GOT3 (cell line): ENCODE measurements at places on chromosomes 11 and 22.

DNA sequence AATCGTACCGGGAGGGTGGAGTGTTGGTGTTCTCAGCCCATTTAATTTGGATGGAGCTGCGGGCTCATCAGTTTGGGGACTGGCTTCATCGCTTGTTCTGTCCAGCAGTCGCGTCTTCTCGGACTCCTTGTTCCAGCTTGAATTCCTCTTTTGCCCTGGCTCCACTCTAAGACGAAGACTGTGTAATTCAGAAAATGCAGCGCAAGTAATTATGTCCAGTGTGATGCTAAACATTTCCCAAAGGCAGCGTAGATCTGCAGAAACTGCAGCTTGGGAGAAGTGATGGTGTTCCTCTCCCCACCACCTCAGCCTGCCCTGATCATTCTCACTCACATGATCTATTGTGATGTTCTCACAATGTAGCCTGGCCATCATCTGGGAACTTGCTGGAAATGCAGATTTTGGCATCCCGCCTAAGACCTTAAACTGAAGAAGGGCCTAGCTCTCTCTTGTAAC is 666 bp downstream of the SLC25A18 start:
- DNase-seq, result no peak

DNA sequence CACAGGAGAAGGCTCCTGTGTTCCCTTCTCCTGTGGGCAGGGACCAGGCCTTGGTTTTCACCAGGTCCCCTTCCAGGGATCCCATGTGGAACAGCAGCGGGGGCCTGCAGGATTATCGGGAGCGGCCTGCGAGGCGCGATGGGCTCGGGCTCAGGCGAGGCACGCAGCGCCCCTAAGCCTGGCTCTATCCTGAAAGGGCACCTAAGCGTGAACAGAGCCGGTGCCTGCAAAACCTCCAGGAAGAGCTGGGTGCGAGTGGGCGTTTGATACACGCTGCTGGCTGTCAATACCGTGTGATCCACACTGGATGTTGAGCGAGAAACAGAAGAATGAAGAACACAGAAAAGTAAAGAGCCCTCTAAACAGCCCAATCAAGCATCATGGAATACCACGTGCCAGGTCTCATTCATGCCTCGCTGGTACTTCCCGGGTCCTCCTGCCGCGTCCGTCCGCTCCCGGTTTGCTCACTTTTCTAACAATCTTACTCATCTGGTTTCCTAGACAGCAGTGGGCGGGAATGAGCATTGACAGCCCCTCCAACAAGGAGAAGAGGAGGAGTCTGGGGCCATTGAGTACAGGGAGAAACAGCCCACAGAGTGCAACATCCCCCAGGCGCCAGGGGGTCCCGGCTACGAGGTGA is 12.5 kb downstream of the OSBPL5 start:
- no peak for DNase-seq

DNA sequence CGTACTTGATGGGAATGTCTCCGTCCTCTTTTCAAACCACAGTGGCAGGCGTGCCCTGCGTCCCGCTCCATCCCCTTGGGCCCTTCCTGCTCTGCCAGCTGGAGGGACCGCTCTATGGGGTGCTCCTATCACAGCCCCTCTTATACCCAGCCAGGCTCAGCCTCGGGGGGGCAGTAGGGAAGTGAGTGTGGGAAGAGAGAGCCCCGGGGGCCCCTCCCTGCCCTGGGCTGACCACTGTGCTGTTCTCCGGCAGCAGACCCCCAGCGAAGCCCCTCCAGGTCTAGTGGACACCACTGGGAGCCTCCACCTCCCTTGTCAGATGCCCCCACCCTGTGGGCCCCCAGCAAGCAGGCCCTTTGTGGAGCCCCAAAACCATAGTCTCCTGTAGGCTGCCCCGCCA is 572.5 kb downstream of the BRD1 start:
- DNase-seq, result no peak

DNA sequence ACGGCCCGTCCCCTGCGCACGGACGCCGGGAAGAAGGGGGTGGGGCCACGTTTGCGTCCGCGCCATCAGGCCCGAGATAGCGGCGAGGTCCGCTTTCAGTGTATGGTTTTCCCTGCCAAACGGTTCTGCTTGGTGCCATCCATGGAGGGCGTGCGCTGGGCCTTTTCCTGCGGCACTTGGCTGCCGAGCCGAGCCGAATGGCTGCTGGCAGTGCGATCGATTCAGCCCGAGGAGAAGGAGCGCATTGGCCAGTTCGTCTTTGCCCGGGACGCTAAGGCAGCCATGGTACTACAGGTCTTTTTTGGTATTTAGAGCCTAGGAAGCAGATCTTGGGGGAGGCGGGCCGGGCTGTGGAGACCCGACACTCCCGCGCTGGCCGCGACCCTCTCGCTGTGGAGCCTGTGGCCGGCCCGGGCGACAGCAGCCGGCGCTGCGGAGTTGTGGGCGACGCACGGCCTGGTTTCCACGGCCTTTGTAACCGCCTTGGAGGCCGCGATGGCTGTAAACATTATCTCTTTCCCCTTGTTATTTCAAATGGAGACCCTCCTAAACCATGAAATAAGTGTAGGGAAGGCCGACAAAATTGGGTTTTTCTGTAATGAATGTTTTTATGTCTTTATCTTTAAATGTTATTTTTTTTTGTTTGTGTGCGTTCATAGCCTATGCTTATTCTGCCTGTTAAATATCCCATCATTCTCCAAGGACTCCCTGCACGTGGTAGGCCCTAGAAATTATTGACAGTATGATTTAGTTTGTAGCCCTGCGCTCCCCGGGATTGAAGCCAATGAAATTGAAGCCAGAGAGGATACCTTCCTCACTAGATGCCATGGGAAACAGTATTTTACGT is at the start of gene AASDHPPT:
Gene AASDHPPT (plus strand): TSS at position 54 of the 847 bp plus-strand sequence. CDS start 49 bp downstream, at position 103.
- no peak for DNase-seq

DNA sequence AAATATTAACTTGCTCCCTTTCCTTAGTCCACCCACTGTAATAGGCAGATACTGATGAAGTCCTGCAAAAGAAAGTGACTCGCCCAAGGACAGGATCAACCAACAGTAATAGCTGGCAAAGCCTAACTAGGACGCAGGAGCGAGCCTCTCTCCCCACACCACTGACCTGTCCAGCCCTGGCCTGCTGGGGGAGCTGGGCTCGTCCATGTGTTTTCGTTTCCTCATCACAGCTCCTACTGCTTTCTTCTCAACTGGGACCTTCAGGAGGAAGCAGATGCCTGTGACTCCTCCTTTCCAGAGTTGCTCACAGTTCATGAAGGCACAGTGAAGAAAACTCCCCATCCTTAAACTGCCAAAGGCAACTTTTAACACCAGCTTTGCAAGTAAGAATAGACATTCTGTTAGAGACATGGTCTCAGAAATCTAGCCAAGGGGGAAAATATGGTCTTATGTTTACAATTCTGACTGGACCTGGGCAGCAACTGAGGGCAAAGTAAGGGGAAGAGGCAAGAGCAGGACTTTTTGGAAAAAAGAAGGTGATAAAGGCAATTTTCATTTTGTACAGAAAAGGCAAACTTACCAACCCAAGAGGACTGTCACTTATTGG is 11.6 kb upstream of the GPHA2 start:
- DNase-seq, result no peak

DNA sequence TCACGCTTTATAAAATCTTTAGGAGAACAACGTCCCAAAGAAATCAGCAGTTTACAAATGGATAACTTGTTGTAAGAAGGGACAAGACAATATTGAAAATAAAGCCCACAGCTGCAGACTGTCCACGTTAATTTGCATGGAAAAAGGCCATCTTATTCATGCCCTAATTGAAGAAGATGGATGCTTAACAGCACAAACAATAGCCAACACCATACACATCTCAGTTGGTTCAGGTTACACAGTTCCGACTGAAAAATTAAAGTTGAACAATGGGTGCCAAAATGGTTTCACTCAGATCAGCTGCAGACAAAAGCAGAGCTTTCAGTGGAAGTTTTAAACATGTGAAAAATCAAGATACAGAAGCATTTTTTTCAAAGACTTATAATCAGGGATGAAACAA is 314.2 kb downstream of the RAB38 start:
- DNase-seq, result no peak

DNA sequence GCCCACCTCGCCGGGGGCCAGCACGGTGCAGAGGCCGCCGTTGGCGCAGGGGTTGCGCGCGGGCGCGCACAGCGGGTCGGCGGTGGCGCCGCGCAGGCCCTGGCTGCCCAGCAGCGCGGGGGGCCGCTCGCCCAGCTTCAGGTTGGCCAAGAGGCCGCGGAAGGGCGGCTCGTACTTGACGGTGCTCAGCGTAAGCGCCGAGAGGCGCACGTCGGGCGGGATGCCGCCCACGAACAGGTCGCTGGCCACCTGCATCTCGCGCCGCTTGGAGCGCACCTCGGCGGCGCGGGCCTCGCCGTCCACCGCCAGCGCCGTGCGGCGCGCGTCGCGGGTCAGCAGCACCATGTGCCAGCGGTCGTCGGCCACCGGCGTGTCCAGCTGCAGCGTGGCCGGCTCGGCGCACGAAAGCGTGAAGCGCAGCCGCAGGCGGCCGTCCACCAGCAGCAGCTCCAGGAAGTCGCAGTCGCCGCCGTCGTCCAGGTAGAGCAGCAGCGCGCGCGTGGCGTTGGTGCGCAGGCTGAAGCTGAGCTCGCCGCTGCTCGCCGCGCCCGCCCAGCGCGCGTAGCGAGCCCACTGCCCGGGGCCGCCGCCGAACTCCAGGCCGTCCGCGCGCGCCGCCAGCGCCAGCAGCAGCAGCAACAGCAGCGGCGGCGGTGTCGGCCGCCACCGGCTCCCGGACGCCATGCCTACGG is 9.8 kb downstream of the NRXN2 start:
- DNase-seq, result no peak

GRCh38 chr11:61104963-61105362 is 2.7 kb downstream of the CD5 start:
- no peak for DNase-seq

DNA sequence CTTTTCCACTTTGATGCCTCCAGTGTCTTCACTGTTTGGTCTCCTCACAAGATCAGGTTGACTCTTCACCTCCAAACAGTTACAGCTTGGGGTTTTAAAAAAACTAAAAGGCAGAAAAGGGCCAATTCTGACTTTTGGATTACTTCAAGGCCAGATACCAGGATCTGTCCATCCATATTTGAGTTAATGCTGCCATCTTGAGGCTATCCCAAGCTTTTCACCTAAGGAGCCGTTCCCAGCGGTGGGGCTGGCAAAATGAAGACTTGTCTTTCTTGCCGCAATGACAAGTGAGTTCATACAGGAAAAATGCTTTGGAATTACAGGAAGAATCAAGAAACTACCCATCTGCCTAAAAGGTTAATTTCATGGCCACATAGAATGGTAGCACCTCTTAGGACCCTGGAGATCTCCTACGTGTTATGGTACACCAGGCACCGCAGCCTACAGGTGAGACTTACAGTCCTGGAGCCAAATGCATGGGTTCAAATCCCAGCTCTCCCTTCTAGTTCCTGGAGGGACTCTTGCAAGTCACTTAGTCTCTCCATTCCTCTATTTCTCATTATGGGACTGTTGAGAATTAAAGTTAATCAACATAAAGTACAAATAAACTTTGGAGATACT is 6.0 kb upstream of the OR5B21 start:
- peak; percentile 25 for DNase-seq

DNA sequence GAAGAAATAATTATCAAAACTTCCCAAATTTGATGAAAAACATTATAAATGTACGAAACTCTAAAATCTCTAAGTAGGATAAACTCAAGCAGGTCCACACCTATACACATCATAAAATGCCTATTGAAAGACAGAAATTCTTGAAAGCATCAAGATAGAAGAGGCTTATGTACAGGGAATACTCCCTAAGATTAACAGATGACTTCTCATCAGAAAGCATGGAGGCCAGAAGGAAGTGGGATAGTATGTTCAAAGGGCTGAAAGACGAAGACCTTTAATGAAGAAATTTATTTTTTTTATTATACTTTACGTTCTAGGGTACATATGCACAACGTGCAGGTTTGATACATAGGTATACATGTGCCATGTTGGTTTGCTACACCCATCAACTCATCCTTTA is 45.3 kb upstream of the KCNA4 start:
- DNase-seq, result no peak

DNA sequence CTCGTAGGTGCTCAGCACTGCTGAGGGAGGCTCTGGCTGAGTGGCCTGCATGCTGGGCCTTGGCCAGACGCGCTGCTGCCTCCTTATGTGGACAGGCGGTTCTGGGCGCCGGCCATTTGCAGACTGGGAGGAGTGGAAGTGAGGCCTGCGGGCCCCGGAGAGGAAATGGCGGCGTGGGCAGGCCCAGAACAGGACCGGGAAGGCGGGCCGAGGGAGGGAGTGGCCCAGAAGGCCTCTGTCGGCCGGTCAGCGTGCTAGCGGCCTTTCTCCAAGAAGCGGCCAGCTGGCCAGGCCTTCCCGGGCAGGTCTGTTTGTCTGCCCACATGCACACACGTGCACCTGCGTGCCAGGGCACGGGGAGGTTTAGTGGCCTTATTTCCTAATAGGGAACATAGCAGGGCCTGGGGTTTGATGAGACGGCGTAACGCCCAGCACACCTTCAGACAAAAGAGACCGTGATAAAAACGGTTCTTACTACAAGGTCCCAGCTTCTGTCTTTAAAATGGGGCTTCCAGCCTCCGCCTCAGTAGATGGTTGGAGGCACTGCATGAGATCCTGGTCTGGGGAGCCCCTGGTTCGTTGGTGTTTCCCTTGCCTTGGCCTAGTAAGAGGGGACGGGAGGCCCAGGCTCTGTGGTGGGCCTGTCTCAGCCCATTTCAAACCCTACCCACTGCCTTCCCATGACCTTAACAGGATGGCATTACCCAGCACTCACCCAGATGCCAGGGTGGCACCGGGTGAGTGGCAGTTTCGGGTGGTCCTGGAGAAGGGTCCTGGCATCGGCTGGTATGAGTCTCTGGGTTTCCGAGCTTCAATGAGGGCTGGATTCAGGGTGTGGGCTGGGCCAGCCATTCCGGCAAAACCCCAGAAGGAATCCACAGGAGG is 65.1 kb upstream of the PPARA start:
- peak; percentile 74 for DNase-seq

- DNase-seq, result no peak
Measured at GRCh38 chr11:70740488-70740851, 342.1 kb downstream of the CTTN start.

GRCh38 chr11:330694-331357 is 10.2 kb upstream of the IFITM3 start:
- no peak for DNase-seq

DNA sequence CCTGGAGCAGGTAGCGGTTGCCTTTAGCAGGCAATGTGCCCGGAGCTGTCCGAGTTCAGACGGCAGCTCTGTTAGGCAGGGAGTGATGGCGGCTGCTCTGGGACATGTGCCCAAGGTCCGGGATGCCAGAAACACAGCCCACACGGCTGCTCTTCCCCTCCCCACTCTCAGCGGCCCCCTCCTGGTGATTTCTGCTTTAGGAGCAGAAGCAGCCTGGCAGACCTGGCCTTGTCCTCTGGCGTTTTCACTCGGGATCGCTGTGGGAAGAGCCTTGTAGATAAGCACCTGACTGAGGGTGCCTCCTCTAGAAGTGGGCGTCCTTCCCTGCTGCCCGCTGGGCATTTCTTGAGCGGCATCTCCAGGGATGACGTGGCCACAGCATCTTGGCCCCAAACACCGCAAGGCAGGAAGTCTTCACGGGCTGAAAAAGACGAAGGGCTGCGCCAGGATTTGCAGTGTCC is 392.2 kb downstream of the TBC1D22A start:
- peak; percentile 24 for DNase-seq

DNA sequence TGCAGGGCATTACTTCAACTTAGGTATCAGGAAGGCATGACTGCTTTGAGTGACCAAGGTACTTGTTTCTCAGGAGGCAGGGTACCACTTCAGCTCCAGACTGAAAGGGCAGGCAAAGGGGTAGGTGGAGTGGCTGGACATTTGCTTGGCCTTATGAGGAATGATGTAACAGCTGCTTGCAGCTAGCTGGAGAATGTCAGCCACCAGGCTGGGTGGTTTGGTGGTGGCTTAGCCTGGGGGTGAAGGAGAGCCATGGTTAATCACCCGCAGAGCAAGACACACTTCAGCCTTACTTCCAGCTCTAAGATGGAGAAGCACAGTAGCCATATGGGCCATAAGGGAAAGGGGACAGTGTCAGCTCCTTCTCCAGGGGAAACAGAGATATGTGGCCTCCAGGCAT is 146.1 kb downstream of the APIP start:
- DNase-seq, result no peak
